Foreskin fibroblast (primary cell): ENCODE measurements at places on chromosomes 1 and 21.

DNA sequence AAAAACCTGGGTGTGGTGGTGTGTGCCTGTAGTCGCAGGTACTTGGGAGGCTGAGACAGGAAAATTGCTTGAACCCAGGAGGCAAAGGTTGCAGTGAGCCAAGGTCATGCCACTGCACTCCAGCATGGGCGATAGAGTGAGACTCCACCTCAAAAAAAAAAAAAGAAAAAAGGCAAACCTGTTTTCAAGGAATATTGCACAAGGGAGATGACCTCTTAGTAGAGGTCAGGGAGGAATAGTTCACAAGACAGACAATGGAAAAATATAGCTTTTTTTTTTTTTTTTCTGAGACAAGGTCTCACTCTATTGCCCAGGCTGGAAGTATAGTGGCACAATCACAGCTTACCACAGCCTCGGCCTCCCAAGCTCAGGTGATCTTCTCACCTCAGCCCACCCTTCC lies 22.5 kb upstream of the SUCO start:
- DNase-seq = no peak

DNA sequence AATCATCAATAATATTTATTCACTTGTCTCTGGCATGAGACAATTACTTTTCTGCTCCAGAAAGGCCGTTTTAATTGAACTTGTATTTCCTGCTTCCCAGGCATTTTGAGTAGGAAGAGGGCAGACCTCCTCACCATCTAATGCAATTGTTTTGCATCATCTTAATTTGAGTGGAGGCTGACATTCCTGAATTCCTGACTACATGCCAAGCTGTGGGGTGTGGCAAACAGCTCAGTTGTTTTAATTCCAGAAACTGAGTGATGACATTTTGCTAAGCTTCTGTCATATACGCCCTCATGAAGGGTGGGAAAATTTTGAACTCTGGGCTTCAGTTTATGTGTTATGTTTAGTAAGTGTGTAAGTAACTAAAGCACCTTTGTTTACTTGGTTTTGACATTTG lies 125.4 kb upstream of the USP25 start:
- DNase-seq = peak; percentile 20

DNA sequence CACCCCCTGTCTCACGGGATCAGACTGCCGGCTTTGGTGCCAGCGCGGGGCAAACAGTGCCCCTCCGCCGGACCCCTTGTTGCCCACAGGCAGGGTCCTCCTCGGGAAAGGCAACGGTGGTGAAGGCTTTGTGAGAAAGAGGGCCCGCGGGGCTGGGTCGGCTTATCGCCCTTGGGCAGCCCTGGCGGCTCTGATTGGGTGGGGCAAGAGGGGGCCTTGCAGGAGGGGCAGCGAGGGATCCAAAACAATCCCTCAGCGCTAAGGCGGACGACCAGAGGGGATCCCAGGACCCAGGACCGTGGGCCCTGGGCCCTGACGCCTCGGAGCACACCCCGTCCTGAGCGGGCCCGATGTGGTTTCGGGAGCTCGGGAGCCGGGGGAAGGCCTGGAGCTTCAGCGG lies 3.9 kb upstream of the ZNF678 start:
- DNase-seq = no peak

DNA sequence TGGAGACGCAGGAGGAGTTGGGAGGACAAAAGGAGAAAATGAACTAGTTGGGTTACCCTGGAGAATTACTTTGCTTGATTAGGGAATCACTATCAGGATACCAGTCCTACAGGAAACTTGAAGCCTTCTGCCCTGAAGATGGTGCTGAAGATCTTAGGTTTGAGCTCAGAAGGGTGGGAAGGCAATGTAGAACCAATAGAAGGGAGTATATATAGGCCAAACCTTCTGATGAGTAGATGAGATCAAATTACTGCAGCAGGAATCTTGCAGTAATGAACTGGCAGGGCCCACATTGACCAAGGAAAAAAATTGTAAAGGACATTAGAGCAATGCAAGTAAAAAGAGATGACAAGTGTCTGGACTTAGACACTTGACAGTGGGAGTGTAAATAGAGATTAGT lies 116.3 kb upstream of the CACYBP start:
- peak; percentile 14 for DNase-seq

- DNase-seq = no peak
Measured at GRCh38 chr21:33971492-33972013, 55.9 kb upstream of the ATP5PO start.

DNA sequence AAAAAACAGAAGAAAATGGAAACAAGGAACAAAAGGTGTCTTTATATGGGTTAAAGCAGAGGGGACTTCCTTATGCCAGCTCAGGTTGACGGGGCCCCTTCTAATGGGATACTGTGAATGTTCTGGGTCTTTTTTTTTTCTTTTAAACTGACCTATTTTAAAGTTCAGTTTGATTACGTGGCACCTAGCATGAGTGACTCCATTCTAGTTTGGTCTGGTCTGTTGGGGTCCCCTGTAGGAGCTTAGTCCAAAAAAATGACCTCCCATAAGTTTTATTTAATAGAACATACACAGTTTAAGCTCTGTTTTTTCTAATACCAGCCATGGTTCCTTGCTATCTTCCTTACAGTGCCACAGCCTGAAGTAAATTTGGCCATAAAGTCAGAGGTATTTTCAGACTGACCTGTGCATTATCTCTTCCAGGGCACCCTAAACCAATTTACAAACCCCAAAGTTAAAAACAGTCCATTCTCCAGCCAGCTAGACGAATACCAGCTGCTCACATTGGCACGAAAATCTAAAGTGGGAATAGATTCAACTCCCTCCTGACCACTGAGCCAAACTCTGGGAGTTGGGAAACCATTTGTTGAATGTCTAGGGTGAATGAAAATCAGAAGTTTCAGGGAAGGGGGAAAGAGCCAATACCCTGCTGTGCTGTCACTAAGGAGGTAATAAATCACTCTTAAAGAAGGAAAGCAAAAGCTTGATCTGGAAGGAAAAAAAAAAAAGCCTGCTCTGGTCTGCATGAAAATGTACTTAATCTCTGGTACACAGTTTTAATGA lies 42.4 kb downstream of the AKNAD1 start:
- peak; percentile 53 for DNase-seq

DNA sequence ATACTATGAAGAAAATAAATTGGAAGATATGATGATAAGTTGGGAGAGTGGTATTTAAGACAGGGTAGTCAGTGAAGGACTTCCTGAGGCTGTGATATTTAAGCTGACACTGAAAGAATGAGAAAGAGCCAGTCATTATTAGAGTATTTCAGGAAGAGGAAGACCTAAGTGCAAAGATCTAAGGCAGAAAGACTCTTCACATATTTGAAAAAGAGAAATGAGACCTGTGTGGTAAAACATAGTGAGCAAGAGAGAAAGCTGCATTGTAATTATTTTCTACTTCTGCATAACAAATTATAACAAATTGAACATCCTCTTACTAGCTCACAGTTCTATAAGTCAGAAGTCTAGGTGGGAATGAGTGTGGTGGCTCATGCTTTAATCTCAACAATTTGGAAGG lies 34.6 kb upstream of the DOCK7 start:
- no peak for DNase-seq

GRCh38 chr21:36321325-36322082 lies 1.5 kb downstream of the MORC3 start:
- peak; percentile 36 for DNase-seq
